Tibial artery (tissue), 4 donors: ENCODE measurements at places on chromosomes 12 and 14.
A peak's percentile ranks its signal among the peaks of the same experiment; 100 is the strongest.

- DNase-seq: no peak
These were observed 88.7 kb upstream of the RAP1B start for GRCh38 chr12:68521848-68522502.

DNA sequence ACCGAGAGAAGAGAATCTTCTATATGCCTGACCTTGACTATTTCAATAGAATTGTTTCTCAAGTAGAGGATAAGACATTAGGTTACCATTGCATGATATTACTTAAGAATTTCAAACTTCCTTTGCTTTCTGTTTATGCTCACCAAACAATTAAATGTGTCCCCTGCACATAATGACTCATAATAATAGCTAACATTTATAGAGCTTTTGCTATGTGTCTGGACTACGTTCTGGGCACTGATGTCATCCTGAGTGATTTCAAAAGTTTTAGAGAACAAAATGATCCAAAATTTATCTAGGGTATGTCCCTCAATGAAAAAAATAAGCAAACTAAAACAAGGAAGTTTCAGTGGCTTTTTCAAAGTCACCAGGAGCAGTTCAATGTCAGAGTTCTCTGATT lies 38.8 kb downstream of the SLC15A5 start:
- peak; percentile 23 for DNase-seq

DNA sequence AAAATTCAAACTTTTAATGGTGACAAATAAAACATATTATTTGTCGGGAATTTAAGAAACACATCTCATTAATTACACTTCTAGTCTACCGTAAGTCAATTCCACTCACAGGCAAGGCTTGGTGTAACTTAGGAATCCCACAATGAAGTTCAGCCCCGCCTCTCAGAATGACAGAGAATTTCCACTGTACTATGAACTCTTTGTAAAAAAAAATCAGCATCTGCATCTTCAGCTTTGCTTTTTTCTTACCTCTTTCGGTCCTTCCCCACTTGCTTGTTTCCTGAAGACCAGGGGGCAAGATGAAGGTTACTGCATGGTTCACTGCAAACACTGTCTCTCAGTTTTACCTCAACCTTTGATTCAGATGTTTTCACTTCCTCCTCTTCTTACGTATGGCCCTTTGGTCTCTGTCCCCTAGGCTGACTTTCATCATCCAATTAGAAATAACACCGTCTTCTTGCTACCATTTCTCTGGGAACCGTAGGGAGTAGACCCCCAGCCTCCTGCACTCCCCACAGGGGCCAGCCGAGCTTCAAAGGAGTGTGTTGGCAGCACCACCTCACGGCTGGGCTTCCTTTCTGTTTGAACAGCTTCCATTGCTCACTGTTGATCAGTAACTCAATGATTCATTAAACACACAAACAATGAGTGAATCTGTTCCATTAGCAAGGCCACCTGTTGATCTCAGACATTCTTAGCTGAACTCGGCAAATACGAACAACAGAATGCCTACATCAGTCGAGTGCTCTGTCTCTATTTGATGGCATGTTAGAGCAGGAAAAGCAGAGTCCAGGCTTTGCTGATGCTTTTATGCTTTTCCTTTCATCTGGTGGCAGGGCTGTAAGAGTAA lies 343.0 kb downstream of the BMP4 start:
- DNase-seq: no peak

GRCh38 chr12:68229956-68230355 lies 4.3 kb upstream of the IL26 start:
- DNase-seq: no peak

- no peak for DNase-seq
These were observed 107.2 kb downstream of the DUSP6 start for GRCh38 chr12:89245090-89245489.

GRCh38 chr12:38162013-38162412 lies 154.6 kb upstream of the ALG10B start:
- DNase-seq: no peak

DNA sequence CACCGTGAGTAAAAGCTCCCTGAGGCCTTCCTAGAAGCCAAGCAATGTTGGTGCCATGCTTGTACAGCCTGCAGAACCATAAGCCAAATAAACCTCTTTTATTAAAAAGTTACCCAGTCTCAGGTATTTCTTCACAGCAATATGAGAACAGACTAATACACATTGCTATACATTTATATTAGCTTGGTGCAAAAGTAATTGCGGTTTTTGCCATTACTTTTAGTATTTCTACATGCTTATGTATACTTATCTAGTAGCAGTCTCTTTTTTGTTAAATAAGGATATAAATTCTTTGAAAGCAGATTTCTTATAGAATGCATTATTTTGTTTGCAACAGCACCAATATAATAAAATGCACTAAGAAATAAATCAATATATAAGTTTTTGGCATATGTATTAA lies 619.6 kb downstream of the FSCB start:
- DNase-seq: no peak

GRCh38 chr14:54818201-54819133 lies 84.2 kb downstream of the GCH1 start:
- DNase-seq: no peak

DNA sequence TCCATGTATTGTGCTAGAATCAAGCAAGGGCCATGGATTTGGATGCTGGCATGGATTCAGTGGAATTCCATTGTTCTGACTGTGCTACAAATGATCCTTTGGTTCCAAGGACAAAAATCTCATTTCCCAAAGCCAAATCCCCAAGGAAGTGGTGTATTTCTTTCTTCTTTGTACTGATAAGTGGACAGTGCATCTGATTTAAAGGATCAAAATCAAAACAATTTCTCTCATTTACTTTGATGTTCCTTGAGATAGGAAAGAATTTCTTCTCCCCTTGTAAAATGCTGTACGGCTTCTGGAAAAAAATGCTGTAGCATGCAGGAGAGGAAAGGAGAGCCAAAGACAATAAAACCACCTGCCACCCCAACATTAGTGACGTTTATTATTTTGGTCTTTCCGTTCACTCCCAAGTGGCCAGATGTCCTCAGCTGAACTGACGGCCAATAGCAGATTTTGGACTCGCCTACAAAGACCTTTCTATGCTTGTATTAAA lies 185.7 kb downstream of the PRKD1 start:
- no peak for DNase-seq

DNA sequence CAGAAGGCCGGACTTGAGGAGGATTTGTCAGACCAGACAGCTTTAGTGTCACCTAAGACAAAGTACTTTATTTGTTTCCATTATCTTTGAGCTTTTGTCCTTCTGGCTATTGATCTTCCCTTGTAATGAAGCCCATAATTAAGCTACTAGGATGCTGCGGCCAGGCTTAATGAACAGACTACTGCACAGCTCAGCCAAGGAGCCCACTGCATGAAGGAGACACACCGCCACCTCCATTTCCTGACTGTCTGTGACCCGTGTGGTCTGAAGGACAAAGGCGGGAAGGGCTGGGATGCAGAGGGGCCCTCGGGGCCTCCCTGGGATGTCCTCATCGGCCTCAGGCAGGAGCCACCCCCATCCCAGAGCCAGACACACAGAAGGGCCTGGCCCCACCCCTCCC lies 31.0 kb upstream of the GALNT9 start:
- DNase-seq: no peak

DNA sequence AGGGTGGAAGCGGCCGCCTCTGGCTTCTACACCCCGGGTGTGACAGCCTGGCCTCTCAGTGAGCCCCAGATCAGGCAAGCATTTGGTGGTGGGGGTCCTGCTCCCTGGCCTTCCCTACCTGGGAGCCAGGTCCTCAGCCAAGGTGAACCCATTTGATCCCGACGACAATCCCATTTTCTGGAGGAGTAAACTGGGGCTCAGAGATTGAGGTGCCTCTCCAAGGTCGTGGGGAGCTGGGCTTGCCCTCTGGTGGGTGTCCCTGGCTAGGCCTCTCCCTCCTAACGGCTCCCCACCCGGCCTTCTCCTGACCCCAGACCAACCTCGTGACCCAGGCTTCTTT lies 2.7 kb upstream of the EXOC3L4 start:
- no peak for DNase-seq

DNA sequence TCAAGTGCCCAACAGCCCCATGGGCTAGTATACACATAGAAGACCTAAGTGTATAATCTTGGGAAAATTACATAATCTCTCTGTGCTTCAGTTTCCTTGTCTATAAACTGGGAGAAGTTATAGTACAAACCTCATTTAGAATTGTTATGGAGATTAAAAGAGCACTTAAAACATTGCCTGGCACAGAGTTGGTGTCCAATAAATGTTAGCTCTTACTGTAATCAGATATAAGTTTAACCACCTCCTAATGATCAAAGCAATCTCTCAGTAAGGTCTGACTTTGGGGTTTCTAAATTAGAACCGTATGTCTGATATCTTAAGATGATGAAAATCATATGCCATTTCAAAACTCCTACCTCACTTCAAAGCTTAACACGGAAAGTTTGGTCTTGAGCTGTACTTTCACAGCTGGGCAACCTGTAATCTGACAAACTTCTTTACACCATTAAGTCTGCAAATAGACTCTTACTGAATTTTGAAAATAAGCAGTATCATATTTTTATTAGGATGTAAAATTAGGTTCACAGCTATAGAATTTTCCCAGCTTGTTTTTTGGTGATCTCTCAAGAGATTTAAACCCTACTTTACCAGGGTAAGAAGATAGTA lies 58.6 kb upstream of the MYBPC1 start:
- DNase-seq: no peak

DNA sequence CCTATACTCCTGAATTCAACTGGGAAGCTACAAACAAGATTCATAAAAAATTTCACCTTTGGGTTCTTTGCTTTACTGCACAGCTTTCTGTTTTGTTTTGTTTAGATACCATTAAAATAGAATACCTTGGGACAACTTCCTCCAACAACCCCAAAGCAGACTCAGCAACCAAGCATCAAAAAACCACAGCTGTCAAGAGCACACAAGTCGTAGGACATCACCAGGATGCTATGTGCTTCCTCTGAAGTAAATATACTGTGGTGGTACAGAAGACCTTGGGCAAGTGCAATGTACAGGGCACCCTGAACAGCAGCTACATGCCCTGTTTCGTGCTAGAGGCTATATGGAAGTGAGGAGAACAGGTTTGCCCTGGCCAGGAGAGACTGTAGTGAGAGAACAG lies 359.3 kb downstream of the BCL11B start:
- no peak for DNase-seq

DNA sequence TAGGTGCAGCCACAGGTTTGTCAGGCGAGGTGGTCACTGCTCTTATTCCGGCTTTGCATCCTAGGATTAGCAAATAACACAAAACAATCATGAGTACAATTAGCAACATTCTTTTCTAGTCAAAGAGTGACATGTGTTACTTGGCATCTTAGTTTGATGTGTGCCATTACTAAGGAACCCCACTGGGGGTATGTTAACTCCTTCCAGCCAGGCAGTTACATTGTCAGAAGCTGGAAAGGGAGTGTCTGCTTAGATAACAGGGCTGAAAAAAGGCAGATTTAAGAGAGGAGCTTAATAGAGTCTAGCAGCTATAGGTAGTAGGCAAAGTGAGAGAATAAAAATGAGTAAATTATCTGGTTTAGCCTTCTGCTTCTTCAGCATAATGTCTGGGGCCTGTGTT lies 30.5 kb upstream of the METAP2 start:
- no peak for DNase-seq

GRCh38 chr14:79084861-79085260 lies 914.7 kb downstream of the NRXN3 start:
- no peak for DNase-seq

DNA sequence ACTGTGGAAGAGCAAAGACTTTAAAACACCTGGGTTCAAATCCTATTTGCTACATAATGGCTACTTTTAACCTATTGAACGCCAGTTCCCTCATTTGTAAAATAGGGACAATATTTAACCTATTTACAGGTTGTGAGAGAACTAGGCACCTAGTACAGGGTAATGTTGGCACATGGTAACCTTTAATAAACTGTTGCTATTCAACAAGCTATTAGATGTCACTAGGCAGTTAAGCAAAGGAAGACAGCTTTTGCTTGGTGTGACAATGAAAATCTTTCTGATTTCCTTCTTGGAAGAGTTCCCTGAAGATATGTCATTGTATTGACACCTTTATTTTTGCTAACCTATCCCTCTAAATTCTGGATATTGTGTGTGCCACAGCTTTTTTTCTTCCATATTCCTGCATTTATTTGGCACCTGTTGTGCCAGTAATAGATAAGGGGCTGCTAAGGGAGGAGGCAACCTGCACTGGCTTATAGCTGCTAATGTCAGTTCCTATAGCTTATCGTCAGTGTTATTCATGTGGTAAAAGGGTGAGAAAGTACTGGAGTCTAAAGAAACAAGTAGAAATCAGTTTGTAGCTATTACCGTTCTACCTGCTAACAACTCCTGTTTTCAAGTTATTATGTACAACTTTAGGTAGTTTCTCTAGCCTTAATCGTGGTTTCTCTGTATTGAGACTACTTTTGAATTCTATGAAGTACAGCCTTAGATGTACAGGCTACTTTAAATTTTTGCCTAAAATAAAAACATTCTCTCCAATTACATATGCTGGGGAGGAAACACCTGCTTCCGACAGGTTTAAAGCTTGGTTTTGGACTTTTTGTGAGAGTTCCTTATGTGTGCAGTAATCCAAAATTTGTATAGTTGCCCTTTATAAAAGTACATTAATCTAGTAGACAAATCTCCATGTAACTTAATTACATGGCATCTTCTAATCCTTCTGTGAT lies 24.3 kb downstream of the HIF1A start:
- no peak for DNase-seq

DNA sequence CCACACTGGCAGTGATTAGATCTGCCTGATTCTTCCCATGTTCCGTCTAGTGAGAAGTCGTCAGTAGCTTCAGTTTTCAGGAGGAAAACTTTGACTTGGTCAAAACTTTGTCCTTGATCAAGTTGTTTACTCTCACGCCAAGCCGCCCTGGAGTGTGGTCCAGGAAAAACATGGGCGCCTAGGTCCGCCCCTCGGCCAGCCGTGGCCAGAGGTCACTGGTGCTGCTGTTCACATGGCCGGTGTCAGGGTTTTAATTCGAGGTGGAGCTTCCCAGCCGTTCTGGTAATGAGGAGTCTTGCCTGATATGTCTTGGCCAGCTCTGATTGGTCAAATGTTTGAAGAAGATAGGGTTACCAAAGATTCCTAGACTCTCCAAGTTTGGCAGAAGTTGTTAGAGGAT lies 71.5 kb downstream of the PPP2R5C start:
- no peak for DNase-seq

DNA sequence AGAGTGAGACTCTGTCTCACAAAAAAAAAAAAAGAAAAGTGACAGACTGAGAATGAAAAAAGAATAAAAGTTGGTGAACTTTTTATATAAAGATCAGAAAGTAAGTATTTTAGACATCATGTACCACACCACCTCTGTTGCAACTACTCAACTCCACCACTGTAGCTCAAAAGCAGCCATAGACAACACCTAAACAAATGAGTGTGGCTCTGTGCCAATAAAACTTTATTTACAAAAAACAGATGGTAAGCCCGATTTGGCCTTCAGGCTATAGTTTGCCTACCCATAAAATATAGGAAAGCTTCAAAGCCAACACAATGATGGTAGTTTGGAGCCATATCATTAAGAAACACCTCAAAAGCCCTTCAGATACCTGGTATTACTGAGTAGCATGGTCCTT lies 154.5 kb upstream of the FOXN3 start:
- no peak for DNase-seq

DNA sequence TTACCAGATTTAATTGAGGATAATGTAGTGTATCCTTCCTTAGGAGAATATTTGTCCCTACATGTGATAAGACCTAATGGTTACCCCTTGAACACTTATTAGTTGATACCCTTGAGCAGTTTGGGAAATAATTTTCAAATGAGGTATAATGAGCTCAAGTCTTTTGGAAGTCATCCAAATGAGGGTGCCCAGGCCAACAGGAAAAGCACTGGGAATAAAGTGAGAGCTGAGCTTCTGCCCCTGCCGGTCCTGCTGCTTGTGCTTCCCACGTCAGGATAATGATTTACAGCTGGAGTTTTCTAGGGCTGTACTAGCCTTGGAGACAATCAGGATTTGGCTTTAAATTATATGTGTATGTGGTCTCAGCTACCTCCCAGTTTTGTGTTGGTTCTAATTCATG lies 178.8 kb upstream of the FRMD6 start:
- DNase-seq: no peak
